Renal pelvis (tissue), 12 donors: ENCODE measurements at places on chromosomes 1 and 21. TPM values are rescaled to one million over a fixed set of nuclear protein-coding genes. Genes with fewer than 3 reads are reported as not detected.
A peak's percentile ranks its signal among the peaks of the same experiment; 100 is the strongest.

DNA sequence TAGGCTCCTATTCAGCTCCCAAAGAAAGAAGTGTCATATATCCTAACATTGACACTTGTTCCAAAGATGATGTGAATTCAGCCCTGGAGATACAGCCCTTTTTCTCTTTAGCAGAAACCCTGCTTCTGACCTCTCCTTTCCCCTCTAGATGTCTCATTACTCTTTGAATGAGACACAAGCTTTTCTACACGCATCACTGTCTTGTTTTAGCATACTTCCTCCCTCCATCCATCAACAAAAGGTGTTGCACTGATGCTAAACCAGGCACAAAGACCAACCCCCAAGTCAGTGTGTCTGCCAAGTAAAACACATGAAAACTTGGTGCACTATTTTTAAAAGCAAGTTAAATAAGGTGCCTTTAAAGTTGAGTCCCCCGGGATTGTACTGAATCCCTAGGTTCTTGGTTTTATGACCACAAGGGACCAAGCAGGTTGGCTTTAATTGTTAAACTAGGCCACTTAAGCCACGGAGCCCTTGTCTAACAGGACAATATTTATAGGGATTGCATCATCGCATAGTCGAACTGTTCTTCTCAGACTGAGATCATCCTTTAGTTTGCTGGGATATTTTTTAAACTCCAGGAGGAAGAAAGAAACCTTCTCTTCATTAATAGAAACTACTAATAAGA is 101.0 kb upstream of the GUCA2B start:
- DNase-seq, result no peak

GRCh38 chr1:25538191-25538767 is 5.1 kb upstream of the LDLRAP1 start:
- DNase-seq, result no peak

DNA sequence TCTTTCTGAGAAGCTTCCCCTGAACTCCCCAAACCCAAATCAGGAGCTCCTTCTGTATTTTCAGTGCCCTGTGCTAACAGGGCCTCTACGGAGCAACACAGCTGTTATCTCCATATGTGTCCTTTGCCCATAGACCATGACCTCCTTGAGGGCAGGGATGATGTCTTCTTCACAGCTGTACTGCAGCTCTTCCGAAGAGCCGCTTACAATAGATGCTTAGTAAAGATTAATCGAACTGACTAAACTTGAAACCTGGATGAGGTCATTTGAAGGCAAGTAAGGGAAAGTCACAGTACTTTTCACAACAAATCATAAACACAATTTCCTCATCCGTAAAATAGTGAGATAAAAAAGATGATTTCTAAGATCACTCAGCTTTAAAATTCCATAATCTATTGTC is 4.4 kb upstream of the KCNN3 start:
- no peak for DNase-seq

- DNase-seq, result peak; percentile 46
These were observed 61.4 kb downstream of the GORAB start for GRCh38 chr1:170593173-170594011.

DNA sequence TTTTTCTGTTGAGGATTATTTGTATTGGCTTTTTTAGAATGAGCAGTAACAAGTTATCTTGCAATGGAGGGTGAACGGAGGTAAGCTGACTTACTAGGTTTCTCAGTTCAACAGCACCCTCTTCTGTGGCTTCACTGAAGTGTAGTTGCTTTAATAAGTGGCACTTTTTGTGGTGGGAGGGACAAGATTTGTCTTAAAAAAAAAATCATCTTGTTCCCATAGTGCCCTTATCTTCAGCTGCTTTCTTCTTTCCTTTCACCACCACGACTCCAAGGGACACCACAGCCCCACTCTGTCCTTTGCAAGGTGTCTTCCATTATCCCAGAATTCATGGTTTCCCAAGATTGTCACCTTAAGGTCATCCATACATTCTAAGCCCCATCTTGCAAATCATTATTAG is 92.9 kb downstream of the PIGK start:
- DNase-seq, result peak; percentile 66

DNA sequence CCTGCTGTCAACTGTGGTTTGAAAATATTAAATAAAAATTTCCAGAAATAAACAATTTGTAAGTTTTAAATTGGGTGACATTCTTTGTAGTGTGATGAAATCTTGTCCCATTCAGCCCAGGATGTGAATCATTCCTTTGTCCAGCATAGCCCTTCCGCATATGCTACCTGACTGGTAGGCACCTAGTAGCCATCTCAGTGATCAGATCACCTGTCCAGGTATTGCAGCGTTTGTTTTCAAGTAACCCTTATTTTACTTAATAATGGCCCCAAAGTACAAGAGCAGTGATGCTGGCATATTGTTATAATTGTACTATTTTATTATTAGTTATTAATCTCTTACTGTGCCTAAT is 351.6 kb upstream of the B3GALT2 start:
- DNase-seq, result no peak

DNA sequence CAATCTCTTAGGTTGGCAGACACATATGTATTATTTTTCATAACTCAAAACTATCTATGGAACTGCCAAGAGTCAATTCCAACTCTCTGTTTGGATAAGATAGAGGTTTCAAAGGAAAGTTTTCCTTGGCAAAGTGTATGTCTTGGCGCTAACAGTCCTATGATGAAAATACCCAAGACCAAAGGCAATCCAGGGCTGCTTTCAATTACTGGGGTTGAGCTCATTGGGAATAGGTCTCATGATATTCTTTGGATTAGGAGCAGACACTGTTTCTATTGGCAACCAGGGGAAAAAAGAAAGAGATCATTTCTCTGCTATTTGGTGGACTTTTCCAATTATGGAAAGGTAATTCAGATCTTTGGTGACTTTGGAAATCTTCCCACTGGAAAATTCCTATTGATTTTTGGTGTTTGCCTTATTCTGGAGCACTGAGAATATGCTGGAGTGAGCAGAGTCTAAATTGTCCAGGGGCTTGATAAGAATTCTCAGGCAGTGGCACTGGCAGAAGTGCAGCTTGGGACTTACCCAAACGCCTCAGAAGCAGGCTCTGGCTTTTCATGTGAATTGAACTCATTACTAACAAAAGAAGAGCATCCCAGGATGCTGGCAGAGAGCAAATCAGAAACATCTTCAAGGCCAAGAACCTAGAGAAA is 20.4 kb upstream of the PLXNA2 start:
- no peak for DNase-seq

GRCh38 chr1:43526002-43526401 is 4.7 kb upstream of the PTPRF start:
- DNase-seq, result no peak

DNA sequence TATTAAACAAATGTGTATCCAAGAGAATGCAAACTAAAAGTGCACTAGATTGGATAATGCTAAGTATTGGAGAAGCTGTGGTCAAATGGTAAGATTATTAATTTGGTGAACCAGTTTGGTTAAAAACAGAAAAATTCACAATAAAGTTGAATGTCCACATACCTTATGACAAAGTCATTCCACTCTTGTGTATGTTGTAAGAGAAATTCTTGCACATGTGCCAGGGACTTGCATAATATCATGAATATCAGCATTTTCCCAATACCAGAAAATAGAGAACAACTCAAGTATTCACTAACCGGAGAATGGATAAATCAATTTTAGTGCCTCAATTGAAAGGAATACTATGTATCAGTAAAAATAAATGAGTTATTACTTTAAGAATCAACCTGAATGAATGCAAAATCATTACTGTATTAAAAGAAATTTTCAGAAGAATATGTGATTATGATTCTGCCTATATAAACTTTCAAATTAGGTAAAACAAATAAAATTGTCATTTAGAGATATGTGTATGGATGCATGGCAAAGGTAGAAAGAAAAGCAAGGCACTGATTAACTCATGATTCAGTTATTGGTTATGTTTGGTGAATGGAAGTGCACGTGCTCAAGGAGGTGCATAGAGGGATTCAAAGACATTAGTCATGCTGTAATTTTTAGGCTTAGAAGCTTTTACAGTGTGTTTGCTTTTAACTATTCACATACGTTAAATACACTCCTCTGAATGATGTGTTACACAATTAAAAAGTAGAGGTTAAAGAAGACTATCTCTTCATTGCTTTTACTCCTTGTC is 217.4 kb upstream of the KCNK2 start:
- DNase-seq, result no peak

GRCh38 chr1:41739061-41739955 is 179.4 kb downstream of the HIVEP3 start:
- DNase-seq, result peak; percentile 78

- DNase-seq, result no peak
These were observed 12.7 kb downstream of the LRRC71 start for GRCh38 chr1:156933136-156933535.

GRCh38 chr1:233394860-233395717 is 67.6 kb downstream of the MAP3K21 start:
- DNase-seq, result peak; percentile 56

DNA sequence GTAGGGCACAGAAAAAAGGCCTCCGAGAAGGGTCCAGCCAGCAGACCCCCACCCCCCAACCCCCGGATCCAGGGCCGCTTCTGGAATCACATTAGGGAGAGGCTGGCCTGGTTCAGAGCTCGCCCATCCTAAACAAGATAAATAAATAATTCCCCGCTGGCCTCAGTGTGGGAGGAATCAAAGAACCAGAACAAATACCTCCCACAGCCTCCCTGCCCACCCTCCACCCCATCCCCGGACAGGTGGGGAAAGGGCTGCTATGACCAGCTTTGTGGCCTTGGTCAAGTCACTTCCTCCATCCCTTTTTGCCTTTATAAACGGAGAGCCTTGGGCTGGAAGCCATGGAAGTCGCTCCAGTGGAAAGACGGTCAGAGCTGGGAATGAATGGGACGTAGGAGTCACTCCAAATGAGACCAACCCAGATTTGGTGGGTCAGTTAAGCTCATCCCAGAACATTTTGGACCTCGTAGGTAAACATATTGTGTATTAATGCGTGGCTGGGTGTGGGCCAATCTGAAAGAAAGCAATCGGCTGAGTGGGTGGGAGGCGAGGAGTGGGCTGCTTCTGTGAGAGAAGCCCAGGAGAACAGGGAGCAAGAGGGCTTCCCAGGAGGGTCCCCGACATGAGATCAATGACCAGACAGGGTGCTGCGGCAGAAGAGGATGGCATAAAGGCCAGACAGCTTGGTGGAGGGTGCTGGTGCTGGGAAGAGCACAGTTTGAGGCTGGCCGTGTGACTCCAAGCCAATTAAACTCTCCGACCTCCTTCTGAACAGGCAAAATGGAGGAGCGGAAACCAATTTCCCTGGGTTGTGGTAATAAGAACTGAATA is 63.3 kb downstream of the MEF2D start:
- no peak for DNase-seq

- no peak for DNase-seq
These were observed 16.2 kb downstream of the CLSTN1 start for GRCh38 chr1:9807541-9807940.

GRCh38 chr1:108096089-108096488 is 104.1 kb downstream of the SLC25A24 start:
- no peak for DNase-seq

DNA sequence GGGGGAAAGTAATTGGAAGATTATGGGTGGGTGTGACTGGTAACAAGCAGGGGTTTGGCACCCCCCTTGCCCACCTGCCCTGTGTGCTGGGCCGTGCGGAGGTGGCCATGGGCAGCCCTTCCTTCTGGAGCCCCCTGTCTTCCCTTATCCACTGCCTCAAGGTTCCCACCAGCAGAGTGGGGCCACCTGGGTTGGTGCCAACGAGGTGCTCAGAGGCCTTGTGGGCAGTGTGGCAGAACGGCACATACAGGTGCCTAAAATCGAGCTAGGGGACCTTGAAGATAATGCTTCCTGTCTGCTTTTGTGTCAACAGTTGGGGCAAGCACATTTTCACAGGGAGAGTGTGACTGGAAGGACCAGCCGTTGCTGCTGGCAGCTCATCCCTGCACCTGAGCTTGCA is 161.8 kb downstream of the PCBP3 start:
- no peak for DNase-seq

DNA sequence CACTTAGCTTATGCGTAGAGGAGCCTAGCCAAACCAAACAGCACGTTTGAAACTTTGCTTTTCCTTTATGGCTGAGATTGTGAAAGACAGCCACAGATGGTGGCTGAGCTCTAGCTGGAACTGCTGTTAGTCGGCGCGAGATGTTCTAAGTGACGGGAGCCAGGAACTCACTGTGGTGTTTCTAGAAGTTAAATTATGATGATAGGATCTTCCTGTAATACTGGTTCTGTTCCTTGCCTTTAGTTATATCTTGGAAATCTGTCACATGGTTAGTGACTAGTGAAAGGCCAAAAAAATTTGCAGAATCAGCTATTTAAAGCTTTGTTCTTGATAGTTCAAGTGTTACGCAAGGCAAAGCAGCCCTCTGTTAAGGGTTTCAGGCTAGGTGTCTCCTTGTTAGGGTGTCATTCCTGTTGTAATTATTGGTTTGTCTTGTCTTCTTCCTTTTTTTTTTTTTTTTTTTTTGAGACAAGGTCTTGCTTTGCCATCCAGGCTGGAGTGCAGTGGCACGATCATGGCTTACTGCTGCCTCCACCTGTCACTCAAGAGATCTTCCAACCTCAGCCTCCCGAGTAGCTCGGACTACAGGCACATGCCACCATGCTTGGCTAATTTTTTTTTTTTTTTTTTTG is 22.6 kb downstream of the AK4 start:
- peak; percentile 28 for DNase-seq

- DNase-seq, result no peak
These were observed 40.9 kb downstream of the ATP6V1G3 start for GRCh38 chr1:198499588-198499987.

GRCh38 chr1:192940658-192941057 is 118.5 kb downstream of the UCHL5 start:
- no peak for DNase-seq

GRCh38 chr1:245278846-245279245 is 124.1 kb downstream of the KIF26B start:
- DNase-seq, result no peak

Gene TEX38
- polyA plus RNA-seq, result 0.55 TPM

Gene SLC35F3
- polyA plus RNA-seq, result 0.31 TPM

Gene NPHP4
- 17.6 TPM for polyA plus RNA-seq

Gene SPRR1A
- not detected for polyA plus RNA-seq

Gene USH2A
- polyA plus RNA-seq, result 0.31 TPM

Gene AADACL3
- polyA plus RNA-seq, result not detected

Gene TTC22
- 10.5 TPM for polyA plus RNA-seq

Gene IFNLR1
- polyA plus RNA-seq, result 5.1 TPM

Gene ANKRD35
- 2.8 TPM for polyA plus RNA-seq

Gene THBS3
- 50.0 TPM for polyA plus RNA-seq

Gene SRGAP2C
- polyA plus RNA-seq, result 20.3 TPM

Gene NTPCR
- polyA plus RNA-seq, result 74.5 TPM

Gene PCSK9
- 2.4 TPM for polyA plus RNA-seq
